ENCODE measurements at places on chromosomes 1 and 21. TPM values are rescaled to one million over a fixed set of nuclear protein-coding genes. Genes with fewer than 3 reads are reported as not detected.

Gene BTBD8
- total RNA-seq, result 4.1 TPM

Gene LPAR3
- total RNA-seq, result 27.8 TPM

Gene MR1
- not detected for total RNA-seq

Gene SLC35E2B
- total RNA-seq, result 63.0 TPM

Gene PIGR
- not detected for total RNA-seq

Gene SPRR1B
- not detected for total RNA-seq

- no peaks in the 10 kb centered on the region for H3K27me3 ChIP-seq
- peaks cover 5% of the 10 kb centered on the region for H3K4me1 ChIP-seq
- no peak overlapping the region for H3K4me3 ChIP-seq
Measured at GRCh38 chr1:158286487-158286886, 3.2 kb upstream of the CD1C start.

DNA sequence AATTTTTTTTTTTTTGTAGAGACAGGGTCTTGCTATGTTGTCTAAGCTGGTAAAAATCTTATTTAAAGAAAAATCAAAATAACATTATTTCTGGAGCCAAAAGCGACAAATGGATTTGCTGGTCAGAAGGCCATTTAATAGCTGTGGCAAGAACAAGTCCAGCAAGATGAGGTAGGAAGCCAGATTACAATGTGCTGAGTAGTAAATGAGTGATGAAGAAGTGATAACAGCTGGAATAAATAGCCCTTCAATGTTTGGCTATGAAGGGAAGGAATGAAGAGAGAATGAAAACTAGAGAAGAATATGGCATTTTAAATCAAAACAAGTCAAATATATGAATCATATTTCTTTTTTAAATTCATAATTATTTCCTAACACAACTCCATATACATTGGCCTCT, 34.5 kb downstream of the SYDE2 start:
- H3K27ac ChIP-seq, result no peak overlapping the region
- no peaks in the 10 kb centered on the region for H3K4me1 ChIP-seq
- peaks cover 6% of the 10 kb centered on the region for H3K36me3 ChIP-seq
- no peak for DNase-seq

DNA sequence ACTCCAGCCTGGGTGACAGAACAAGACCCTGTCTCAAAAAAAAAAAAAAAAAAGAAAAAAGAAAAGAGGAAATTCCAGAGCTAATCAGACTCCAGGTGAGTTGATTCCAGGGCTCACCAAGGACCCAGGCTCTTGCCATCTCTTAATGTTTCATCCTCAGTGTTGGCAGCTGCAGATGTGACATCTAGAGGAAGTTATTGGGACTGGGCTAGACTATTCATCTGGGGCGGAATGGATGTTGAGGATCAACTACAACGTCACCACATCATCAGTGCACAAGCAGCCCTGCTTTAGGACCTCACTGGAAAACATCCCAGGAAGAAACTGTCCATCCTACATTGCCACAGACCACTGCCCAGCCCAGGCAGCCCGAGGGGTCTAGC, 28.6 kb upstream of the PARP1 start:
- no peak overlapping the region for H3K4me3 ChIP-seq
- H3K27me3 ChIP-seq, result no peaks in the 10 kb centered on the region
- H3K4me1 ChIP-seq, result peaks cover 6% of the 10 kb centered on the region
- DNase-seq, result no peak

DNA sequence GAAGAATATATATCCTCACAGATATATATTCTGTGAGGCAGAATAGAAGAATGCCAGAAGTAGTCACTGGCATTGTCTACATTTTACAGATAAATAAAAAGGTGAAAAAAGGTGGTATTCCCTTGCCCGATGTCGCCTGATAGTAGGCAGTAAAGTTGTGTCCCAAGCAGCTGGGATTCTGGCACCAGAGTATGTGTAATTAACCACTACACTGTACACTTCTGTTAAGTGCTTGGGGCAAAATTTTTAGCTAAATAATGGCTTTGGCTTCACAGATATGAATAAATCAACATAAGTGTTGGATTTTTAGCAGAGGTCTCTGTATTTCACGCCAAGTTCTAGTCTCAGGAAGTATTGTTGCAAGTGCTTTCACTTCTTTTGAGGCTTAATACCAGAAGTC, 13.3 kb upstream of the CASQ2 start:
- H3K27ac ChIP-seq, result no peak overlapping the region
- no peaks in the 10 kb centered on the region for H3K36me3 ChIP-seq
- no peak for DNase-seq
- no peaks in the 10 kb centered on the region for H3K4me1 ChIP-seq
- no peaks in the 10 kb centered on the region for H3K27me3 ChIP-seq

DNA sequence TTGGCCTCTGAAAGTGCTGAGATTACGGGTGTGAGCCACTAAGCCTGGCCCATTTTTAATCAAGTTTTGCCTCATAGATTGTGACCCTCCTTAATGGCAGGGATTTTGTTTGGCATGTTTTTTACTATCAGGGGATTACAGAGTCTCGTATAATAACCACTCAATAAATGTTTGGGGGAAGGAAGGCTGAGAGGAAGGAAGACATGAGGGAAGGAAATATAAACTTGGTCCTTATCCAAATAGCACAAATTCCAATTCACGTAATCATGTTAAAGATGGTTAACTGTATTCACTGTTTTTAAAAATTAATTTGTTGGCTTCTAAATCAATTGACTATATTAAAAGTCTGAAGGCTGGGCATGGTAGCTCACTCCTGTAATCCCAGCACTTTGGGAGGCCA, 30.9 kb upstream of the SERTAD4 start:
- no peak overlapping the region for H3K4me3 ChIP-seq
- no peaks in the 10 kb centered on the region for H3K4me1 ChIP-seq
- H3K27ac ChIP-seq, result no peak overlapping the region

DNA sequence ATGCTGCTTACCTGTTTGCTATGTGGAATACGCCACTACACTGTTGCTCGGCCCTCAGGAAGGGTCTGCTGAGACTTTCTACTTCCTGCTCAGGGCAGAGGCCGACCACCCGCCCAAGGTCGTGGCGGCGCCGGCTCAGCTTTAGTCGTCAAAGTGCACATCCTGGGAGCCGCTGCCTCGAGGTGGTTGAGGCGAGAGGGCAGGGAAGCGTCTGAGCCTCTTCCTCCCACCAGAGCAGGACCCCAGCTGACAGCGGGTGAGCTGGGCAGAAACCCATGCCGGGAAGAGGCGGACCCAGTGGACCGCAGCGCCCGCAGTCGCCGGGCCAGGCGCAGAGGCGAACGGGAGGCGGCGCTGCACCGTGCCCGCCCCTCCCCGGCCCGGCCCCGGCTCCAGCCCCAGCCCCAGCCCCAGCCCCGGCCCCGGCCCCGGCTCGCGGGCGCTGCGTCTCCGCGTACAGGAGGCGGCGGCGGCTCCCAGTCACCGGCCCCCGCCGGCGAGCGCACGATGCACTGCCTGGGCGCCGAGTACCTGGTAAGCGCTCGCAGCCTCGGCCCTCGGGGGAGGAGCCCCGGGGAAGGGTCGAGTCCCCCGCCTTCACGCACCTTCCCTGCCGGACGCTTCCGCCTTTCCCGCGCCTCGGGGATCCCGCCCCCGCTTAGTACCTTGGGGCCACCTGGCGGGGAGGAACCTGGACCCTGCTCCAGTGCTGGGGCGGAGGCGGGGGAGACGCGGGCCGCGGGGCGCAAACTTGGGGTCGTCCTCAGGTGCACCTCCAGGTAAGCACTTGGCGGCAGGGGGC, at the start of gene SLC44A3:
TSS of gene SLC44A3 (plus strand) at position 413 of the 802 bp plus-strand sequence. CDS start at position 508, 95 bp downstream.
- H3K4me1 ChIP-seq, result peaks cover 14% of the 10 kb centered on the region
- H3K4me3 ChIP-seq, result peak within 1 kb of the TSS; percentile 83
- no peak within 1 kb of the TSS for H3K27ac ChIP-seq
- H3K36me3 ChIP-seq, result no peaks in the 10 kb centered on the region
- DNase-seq, result peak; percentile 84

- no peak for DNase-seq
- H3K27ac ChIP-seq, result no peak overlapping the region
- H3K4me3 ChIP-seq, result no peak overlapping the region
- no peaks in the 10 kb centered on the region for H3K27me3 ChIP-seq
- no peaks in the 10 kb centered on the region for H3K36me3 ChIP-seq
- H3K4me1 ChIP-seq, result no peaks in the 10 kb centered on the region
Measured at GRCh38 chr1:69766431-69767180, 198.9 kb downstream of the LRRC7 start.

DNA sequence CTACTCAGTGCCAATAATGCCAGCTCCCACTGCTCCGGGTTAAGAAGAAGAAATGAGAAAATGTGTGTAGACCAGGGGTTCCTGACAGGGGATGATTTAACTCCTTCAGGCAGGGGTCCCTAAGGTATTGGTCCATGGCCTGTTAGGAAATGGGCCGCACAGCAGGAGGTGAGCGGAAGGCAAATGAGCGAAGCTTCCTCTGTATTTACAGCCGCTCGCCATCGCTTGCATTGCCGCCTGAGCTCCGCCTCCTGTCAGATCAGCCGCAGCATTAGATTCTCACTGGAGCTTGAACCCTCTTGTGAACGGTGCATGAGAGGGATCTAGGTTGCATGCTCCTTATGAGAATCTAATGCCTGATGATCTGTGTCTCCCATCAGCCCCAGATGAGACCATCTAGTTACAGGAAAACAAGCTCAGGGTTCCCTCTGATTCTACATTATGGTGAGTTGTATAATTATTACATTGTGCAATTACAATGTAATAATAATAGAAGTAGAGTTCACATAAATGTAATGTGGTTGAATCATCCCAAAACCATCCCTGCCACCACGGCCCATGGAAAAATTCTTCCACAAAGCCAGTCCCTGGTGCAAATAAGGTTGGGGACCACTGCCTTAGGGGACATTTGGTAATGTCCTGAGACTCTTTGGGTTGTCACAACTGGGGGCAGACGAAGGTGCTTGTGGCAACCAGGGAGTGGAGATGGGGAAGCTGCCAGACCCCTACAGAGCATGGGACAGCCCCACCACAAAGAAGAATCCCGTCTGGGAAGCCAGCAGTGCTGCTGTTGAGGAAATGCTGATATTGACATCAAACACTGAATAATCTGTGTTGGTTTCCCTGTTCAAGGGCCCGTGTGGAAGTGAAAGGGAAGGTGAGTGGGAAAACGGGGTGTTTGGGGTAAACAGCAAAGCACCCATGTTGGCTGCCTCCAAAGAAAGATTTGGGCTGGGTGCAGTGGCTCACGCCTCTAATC, 60.8 kb downstream of the DHRS3 start:
- no peaks in the 10 kb centered on the region for H3K27me3 ChIP-seq
- peak; percentile 46 for DNase-seq
- no peak overlapping the region for H3K4me3 ChIP-seq
- H3K4me1 ChIP-seq, result peaks cover 4% of the 10 kb centered on the region
- H3K36me3 ChIP-seq, result 0 out of 2 replicates have a peak, but pooled peaks cover under 1% of the 10 kb centered on the region
- H3K27ac ChIP-seq, result no peak overlapping the region

GRCh38 chr21:38188037-38188436, 68.8 kb upstream of the KCNJ15 start:
- H3K36me3 ChIP-seq, result no peaks in the 10 kb centered on the region
- H3K27me3 ChIP-seq, result no peaks in the 10 kb centered on the region
- H3K4me3 ChIP-seq, result no peak overlapping the region

GRCh38 chr1:189958756-189959155, 518.9 kb downstream of the BRINP3 start:
- no peak overlapping the region for H3K27ac ChIP-seq
- no peak overlapping the region for H3K4me3 ChIP-seq
- no peaks in the 10 kb centered on the region for H3K27me3 ChIP-seq
- H3K36me3 ChIP-seq, result no peaks in the 10 kb centered on the region
- no peak for DNase-seq
- H3K4me1 ChIP-seq, result 0 out of 2 replicates have a peak, but pooled peaks cover 3% of the 10 kb centered on the region

DNA sequence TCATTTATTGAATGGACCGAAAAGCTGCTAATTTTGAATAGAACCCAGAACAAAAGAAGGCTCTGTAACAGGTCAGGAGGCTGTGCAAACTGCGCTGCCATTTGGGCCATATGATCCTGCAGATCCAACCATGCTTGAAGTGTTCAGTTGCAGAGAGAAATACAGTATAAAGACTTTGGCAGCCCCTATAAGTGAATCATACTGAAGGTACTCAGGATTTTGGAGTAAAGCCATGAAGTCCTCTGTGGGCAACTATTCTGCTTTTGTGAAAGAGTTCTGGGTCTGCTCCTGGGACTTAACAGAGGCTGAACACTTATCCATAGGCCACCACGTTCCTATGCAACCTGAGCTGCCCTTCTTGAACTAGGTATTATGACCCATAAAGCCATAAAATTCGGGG, 1613.6 kb upstream of the PRMT6 start:
- no peak overlapping the region for H3K27ac ChIP-seq
- H3K36me3 ChIP-seq, result no peaks in the 10 kb centered on the region
- H3K4me3 ChIP-seq, result no peak overlapping the region
- DNase-seq, result no peak

GRCh38 chr1:169517558-169518186, 31.9 kb upstream of the SLC19A2 start:
- no peaks in the 10 kb centered on the region for H3K4me1 ChIP-seq
- H3K4me3 ChIP-seq, result no peak overlapping the region
- H3K27me3 ChIP-seq, result no peaks in the 10 kb centered on the region
- H3K27ac ChIP-seq, result no peak overlapping the region
- DNase-seq, result no peak
- H3K36me3 ChIP-seq, result no peaks in the 10 kb centered on the region

GRCh38 chr1:213984387-213985208, 3.2 kb upstream of the PROX1 start:
- peaks cover 87% of the 10 kb centered on the region for H3K27me3 ChIP-seq
- no peaks in the 10 kb centered on the region for H3K36me3 ChIP-seq
- peak; percentile 86 for DNase-seq
- no peak overlapping the region for H3K27ac ChIP-seq
- H3K4me1 ChIP-seq, result peaks cover 59% of the 10 kb centered on the region

DNA sequence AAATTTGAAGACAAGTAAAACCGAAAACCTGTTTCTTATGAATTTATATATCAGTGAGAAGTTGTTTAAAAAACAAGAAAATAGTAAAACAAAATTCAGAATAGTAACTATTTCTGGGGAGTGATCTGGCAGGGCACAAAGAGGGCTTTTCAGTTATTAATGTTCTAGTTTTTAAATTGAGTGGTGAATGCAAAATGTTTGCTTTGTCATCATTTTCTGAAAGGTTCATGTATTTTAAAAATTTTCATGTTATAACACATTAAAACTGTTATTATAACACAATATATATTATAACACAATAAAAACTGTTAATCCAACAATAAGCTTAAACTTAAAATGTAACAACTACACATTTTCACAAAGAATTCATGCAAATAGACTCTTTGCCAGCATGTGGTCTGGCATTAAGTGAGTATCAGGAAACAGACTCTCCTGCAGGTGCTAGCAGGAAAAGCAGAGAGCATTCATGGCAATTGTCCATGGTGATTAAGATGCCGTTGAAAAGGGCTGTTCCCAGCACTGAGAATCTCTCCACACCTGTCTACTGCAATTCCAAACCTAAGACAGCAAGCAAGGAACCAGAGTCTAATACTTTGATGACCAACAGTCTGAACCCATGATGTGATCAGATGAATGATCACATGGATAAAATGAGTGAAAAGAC, 204.9 kb downstream of the TBX15 start:
- H3K36me3 ChIP-seq, result no peaks in the 10 kb centered on the region
- no peaks in the 10 kb centered on the region for H3K27me3 ChIP-seq
- no peaks in the 10 kb centered on the region for H3K4me1 ChIP-seq
- H3K27ac ChIP-seq, result no peak overlapping the region
- no peak overlapping the region for H3K4me3 ChIP-seq
